CD4-positive, alpha-beta T cell (primary cell): ENCODE measurements at places on chromosomes 6 and 20.

DNA sequence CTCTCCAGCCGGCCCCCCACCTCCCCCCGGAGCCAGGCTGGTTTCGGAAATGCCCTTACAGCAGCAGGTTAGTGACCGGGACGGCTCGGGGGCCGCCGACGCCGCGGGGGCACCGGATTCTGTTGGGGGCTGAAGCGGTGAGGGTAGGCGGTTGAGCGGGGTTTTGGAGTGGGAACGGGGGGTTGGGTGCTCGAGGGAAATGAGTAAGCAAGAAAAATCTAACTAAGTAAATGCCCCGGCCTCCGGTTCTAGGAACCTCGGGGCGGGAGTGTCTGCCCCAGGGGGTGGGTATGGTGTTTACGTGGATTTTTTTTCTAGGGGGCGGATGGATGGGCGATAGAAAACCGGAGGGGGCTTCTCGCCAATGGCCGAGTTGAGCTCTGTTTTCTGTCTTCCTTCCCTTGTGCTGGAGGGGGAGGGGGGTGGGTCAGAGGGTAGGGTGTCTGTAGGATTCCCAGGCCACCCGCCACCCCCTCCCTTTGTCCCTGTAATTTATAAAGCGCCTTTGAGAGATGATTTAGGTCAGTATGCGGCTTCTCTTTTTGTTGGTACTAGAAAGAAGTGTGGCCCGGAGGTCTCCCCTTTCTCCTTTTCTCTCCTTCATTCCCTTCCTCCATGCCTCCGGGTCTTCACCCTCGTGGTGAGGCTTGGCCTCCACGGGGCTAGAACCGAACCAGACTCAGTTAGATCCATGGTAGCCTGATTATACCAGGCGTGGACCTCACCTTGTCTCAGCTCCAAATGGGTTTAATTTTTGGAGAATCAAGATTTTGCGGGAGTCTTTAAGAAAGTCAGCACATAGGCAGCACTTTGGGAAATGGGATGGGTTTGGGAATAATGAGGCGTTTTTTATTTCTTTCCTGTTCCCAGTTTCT, 2.3 kb downstream of the E2F3 start:
- DNase-seq, result peak; percentile 24

DNA sequence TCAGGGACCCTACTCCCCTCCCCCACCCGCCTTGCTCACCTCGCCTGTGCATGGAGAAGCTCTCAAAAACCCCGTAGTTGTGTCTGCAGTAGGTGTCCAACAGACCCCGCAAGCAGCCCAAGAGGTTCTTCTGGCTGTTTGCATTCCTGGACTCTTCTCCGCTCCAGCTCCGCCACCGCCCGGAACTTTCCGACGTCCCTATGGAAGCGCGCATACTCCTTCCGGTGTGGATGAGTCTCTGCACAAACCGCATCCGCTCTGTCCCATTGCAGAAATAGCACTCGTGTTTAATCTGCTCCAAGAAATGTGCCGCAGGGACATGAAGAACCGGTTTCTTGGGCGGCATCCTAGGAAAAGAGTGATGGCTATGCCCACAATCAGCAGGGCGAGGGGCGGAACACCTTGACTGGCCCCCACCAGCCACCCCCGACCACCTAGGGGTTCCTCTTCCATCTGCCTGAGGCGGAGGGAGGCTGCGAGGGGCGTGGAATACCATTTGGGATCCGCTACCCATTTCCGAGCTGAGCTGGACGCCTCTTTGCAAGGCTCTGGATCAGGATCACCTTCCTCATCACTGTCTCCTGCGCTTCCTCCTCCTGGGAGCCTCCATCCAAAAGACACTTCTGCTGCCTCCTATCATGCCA, 20.2 kb downstream of the HLA-DRA start:
- no peak for DNase-seq

- DNase-seq, result peak; percentile 23
These were observed 174.3 kb downstream of the CDKAL1 start for GRCh38 chr6:20708367-20709124.

GRCh38 chr6:11232770-11233626, 530 bp upstream of the NEDD9 start:
- DNase-seq, result peak; percentile 5

GRCh38 chr6:112308476-112308875, 38.7 kb upstream of the RFPL4B start:
- no peak for DNase-seq

- no peak for DNase-seq
These were observed 114.6 kb upstream of the TCF21 start for GRCh38 chr6:133774356-133774755.

GRCh38 chr6:36916126-36916525, 30.4 kb downstream of the C6orf89 start:
- DNase-seq, result no peak

DNA sequence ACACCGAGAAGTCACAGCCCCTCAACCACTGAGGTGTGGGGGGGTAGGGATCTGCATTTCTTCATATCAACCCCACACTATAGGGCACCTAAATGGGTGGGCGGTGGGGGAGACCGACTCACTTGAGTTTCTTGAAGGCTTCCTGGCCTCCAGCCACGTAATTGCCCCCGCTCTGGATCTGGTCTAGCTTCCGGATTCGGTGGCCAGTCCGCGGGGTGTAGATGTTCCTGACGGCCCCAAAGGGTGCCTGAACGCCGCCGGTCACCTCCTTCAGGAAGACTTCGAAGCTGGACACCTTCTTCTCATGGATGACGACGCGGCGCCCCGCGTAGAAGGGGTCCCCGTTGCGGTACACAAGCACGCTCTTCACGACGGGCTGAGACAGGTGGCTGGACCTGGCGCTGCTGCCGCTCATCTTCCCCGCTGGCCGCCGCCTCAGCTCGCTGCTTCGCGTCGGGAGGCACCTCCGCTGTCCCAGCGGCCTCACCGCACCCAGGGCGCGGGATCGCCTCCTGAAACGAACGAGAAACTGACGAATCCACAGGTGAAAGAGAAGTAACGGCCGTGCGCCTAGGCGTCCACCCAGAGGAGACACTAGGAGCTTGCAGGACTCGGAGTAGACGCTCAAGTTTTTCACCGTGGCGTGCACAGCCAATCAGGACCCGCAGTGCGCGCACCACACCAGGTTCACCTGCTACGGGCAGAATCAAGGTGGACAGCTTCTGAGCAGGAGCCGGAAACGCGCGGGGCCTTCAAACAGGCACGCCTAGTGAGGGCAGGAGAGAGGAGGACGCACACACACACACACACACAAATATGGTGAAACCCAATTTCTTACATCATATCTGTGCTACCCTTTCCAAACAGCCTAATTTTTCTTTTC, at the start of gene DCDC2:
Gene DCDC2 (minus strand): TSS at position 724 of the 883 bp plus-strand sequence. CDS start 309 bp downstream, at position 415.
- DNase-seq, result peak; percentile 16

DNA sequence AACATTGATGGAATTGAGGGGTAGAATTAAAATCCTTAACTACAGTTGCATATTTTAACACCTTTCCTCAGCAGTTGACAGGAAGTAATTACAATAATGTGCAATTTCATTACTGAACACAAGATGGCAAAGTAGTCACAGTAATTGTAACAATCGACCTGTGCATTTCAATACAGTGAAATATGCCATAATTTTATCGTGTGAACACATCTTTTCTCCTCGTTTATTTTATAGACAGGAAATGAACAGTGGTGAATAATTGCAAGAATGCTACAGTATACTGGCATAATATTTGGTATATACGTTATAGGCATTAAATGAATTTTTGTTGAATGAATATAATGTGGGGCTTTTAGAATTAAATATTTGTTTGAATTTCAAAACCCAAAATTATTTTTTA, 25.0 kb downstream of the CYB5R4 start:
- DNase-seq, result no peak

- no peak for DNase-seq
These were observed 78.1 kb downstream of the UNC5CL start for GRCh38 chr6:40960742-40961430.

- DNase-seq, result no peak
These were observed 46.2 kb downstream of the ADNP start for GRCh38 chr20:50885068-50885467.

DNA sequence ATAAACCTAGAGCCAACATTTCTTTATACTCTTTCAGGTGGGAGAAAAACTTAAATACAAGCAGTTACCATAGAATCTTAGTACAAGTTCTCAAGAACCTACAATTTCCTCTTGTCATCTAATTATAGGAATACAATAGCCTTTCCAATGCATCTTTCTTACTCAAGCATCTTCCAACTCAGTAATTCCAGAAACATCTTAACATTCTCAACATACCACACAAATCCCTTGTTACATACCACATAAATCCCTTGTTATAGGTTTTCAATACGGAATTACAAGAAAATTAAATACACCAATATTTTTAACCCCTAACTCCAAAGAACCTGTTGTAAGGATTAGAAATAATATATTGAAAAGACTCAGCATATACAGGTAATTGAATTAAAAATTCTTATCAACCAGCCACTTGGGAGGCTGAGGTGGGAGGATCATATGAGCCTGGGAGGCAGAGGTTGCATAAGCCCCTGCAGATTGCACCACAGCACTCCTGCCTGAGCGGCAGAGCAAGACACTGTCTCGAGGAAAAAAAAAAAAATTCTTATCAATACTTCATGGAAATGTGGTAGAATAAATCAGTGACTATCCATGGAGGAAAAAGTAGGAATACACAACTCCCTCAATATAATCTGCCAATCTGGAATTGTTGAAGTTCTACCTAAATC, 127.5 kb upstream of the CCDC28A start:
- no peak for DNase-seq

- DNase-seq, result no peak
These were observed 14.8 kb upstream of the NAA20 start for GRCh38 chr20:20002101-20002998.

DNA sequence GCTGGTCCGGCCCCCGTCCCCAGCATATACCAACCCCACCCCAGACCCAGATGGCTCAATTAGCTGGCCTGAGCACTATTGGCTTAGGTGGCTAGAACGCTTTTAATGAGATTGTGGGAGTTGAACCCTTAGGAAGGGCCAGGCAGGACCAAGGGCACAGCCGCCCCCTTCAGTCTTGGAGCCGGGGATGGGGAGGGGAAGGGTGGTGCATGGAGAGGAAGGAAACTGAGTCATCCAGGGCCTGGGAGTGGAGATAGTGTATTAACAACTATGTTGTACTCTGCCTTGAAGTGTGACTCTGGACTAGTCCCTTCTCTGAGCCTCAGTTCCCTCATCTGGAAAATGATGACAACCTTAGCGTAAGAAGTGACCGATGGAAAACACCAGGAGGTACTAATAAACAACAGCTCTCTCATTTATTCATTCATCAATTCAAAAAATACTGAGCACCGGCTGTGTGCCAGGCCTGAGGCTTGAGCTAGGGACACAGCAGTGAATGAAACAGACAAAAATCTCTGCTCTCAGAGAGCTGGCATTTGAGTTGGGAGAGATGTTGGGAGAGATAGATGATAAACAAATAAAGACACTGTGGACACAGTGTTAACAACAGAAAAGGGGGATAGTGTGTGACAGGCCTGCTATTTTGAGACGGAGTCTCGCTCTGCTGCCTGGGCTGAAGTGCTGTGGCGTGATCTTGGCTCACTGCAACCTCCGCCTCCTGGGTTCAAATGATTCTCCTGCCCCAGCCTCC, 11.5 kb downstream of the PEDS1 start:
- DNase-seq, result no peak

- DNase-seq, result no peak
These were observed 12.9 kb upstream of the ADTRP start for GRCh38 chr6:11791354-11792107.

DNA sequence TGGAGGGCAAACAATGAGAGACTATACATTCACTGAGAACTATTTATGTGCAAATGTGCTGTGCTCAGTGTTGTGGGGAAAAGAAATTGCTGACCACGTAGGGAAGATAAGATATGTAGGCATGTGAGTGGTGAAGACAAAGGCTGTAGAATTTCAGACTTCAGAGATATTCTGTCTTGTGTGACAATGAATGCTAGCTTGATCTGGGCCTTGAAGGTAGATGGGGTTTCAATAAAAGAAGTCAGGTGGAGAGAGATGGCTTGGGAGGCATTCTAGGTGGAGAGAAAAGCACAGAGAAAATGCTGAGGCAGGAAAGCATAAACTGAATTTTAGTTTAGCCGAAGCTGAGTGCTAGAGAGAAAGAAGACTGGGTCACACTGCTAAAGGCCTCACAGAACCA, 56.8 kb upstream of the EEF1A1 start:
- no peak for DNase-seq

DNA sequence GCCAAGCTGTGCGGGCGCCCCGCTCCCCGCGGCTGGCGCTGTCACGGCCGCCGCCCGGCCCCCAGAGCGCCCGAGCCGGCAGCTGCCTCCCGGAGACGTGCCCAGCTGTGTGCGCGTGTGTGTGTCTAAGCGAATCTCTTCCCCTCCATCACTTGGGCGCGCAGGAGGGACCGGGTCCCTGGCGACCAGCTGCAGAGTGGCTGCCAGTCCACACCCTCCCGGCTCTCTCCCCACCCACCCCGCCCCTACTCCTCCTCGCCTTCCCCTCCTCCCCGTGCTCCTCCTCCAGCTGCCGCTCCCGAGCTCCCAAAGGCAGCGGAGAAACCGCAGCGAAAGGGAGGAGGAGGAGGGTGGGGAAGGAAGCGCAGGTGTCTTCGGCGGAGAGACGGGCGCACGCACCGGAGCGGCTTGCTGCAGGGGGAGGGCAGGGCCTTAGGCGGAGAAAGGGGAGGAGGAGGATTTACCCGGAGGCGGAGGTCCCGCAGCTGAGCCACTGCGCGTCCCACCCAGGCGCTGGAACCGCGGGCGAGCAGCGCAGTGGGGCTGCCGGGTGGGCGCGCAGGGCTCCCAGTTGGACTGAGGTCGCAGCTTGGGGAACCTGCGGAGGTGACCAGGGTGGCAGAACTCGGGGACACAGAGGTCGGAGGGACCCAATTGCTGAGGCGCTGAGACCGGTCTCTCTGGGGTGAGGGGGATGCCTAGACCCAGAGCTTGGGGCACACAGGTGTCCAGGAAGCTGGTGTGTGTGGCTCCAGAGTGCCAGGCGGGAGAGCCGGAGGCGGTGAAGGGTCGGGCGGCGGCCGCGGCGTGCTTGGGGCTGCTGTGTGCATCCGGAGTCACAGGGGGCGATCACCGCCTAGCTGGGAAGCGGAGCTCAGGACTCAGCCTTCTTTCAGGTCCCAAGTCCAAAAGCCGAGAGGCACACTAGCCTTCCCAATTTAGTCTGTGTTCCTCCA, at the start of gene HS3ST5:
Gene HS3ST5 (minus strand): TSS at position 198 of the 956 bp plus-strand sequence. CDS start 280,178 bp downstream, outside the sequence.
- DNase-seq, result no peak

DNA sequence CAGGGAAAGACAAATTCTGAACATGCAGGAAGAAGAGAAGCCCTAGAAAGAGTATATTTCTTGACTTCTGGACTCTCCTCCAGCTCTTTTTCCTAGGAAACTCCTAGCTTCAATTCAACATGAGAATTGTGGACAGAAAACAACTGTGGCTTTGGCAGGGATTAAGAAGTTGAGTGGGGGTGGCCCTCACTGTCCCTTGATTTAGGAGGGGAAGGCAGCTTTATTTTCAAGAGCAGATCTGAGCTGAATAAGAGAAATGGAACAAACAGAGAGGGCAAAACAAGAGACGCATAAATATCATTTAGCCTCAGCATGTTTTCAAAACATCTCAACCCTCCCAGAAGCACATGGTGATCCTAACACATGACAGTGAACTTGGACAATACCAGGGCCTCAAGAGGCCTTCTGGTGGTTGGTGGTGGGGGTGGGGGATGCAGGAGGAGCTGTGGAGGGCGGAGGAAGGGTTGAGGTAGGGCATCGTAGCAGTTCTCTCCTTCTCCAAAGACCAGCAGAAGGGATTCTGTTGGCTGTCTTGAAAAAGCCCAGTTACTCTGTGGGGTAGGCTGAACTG, 21.1 kb upstream of the TAGAP start:
- DNase-seq, result no peak
